ENCODE measurements at places on chromosomes 6 and 20.

GRCh38 chr20:6533351-6533750, 234.1 kb upstream of the BMP2 start:
- no peak for DNase-seq

- DNase-seq: no peak
Observed at GRCh38 chr6:117550618-117551242, 51.6 kb downstream of the GOPC start.

DNA sequence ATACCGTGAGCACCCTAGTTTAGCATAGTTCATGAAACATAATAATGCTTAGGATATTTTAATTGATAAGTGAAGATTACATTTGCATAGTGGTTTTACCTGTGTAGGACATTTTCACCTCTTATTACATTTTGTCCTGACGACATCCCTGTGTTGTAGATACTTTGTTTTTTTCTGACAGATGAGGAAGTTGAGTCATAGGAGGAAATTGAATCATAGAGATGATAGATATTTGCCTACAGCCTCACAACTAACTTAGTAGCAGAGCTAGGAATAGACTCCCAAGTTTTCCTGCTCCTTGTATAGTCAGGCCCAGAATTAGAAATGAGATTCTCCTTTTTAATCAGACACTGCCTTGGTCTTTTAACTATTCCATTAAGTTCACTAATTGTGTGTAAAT, 100.5 kb upstream of the SUPT3H start:
- no peak for DNase-seq

DNA sequence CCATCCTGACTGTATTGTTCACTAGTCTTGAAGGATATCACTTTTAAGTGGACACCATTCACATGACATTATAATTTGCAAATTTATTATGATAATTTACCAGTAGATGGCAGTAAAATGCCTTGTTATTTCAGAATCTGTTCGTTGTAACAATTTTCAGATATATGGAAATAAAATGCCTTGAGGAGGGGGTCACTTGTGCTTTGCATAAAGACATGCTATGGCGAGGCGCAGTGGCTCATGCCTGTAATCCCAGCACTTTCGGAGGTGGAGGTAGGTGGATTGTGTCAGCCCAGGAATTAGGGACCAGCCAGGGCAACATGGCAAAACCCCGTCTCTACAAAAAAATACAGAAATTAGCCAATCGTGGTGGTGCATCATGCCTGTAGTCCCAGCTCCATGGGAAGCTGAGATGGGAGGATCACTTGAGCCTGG, 9.0 kb upstream of the NCOA6 start:
- no peak for DNase-seq

DNA sequence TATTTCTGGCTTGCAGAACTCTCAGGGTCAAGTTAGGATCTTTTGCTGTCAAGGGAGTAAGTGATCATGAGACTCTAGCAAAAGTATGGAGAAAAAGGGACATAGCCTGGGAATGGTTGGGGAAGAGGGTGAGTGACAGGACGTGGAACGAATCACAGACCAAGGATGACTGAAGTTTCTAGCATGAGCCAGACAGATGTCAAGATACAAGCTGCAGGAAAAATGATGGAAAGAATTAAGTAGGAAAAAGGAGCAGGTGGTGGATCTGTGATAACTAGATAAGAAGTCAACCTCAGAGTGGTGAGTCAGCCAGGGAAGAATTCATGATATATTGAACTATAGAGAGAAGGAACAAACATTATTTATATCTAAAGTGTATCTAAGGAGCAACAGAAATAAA, 159.8 kb upstream of the SYNDIG1 start:
- no peak for DNase-seq

- peak; percentile 36 for DNase-seq
Observed at GRCh38 chr6:38209371-38210260, 390.1 kb downstream of the ZFAND3 start.

DNA sequence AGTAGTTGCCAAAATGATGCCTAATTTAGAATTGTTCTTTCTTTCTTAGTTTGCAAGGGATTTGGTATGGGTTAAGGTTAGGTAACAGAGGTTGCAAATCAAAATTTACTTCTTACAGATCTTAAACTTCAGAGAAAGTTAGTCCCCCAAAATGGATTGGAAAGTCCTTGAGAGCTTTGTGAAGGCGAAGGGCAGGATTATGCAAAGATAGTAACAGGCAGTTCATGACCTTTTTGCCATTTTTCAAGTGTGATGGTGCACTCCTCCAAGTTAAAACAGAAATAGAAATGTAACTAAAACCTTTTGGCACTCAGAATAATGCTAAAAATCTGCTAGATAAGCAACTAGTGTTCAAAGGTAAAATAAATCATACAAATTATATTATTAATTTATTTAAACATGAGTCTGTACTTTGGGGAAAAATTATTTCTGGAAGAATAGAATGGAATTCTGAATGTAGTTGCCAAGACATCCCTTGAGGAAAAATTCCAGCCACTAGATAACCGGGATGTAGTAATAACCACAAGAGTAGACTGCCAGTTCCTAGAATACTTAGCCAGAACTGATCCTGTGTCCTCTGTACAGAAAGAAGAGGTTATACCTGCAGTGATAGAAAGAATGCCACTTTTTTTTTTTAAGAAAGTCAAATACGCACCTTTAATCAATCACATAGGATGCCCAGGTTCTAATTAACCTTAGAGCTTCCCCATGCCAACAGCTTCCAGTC, 31.8 kb upstream of the DAAM2 start:
- no peak for DNase-seq

- DNase-seq: no peak
Observed at GRCh38 chr6:106397431-106397830, 36.9 kb downstream of the CRYBG1 start.

DNA sequence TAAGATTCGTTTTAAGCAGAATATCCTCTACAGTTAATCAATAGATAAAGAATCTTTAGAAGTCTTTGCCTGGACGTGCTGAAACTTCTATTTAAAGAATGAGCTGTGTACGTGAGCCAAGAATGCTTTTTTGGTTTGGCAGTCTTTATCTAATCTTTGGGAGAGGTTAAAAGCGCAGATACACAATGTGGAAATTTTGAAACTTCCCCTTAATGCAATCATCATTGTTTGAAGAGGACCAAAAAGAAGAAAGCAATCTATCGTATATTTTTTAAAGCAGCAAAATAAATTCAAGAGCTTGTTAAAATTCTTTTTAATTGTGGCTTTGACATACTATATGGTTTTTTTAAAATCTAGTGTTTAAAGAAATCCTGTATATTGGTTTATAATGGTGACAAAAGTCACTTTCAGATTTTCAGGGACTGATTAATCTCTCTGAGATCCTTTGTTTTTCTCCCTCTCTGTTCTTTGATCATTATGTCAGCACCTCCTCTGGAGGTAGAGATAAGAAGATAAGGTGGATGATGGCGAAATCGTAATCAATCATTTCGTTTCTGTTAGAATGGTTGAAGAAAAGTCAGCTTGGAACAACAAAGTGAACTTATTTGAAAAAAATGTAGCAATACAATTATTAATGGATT, 92.1 kb upstream of the FAM184A start:
- DNase-seq: no peak

DNA sequence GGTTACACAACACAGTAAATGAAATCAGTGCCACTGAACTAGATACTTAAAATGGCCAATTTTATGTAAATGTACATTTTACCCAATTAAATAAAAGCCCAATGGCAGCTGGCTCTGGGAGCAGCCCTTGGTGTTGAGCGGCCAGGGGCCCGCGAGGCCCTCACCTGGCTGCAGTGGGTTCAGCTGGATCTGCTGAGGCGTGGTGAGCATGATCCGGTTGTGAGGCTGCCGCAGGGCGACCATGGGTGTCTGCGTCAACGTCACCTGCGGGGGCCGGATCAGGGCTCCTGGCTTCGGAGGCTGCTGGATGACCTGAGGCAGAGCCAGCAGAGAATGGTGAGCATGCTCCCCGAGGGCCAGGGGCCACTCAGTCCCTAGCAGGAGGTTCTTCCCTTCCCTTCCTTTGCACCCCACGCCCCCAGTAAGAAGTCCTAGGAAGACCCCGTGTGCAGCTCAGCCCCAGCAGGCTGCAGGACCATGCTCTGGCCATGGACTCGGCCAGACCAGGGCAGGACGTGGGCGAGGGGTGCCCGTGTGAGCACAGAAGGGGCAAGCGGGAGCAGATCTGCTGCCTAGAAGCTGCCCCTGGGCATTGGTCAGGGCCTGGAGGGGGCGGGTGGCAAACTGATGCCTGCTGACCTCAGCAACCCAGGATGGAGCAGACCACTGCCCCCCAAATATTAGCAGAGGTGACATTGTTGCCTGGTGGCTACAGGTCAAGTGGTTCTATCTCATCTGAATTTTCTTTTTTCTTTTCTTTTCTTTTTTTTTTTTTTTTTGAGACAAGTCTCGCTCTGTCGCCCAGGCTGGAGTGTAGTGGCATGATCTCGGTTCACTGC, 61.9 kb downstream of the TAF4 start:
- no peak for DNase-seq

DNA sequence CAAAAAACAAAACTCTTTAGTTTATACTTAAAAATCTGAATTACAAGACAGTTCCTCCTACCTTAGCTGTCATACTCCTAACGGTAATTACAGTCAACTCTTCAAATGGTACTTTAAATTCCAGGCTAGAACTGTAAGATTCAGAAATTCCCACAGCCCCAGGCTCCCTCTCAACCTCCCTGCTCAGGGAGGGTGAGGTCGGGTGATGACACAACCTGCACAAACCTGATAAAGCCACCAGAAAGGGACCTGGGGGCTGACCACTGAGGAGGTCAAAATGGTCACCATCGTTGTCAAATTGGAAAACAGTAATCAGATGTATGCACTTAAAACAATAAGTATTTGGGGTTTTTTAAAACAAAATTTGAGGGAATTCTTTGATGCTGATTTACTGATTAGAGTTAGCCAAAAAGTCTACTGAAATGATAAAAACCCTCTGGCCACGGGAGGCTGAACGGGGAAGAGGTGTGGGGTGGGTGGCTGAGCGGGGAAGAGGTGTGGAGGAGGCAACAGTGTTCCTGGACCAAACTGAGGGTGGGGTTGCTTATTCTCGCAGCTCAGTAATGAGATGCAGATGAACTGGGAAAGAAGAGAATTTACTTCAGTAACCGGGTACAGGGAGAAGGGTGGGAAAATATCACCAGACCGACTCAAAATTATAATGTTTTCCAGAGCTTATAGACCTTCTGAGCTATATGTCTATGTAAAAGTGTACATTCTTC, 52.4 kb downstream of the SLC22A1 start:
- DNase-seq: no peak

DNA sequence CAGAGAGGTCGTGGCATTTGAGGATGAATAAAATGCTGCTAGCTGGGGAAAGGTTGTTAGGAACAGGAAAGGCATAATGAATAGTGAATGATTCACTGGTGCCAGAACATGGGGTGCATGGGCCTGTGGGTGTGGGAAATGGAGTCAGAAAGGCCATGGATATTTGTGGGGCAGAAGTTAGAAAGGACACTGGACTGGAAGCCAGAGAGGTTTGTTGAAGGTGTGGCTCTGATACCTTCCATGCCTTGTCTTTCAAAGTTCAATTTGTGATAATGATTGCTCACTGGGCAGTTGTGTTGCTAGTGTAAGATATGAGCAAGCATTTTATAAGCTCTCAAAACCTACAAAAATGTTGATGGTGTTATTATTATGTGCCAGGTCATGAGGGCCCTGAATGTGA, 32.7 kb downstream of the LRRC1 start:
- DNase-seq: no peak

GRCh38 chr20:44659931-44660330, 8.4 kb upstream of the ADA start:
- no peak for DNase-seq

DNA sequence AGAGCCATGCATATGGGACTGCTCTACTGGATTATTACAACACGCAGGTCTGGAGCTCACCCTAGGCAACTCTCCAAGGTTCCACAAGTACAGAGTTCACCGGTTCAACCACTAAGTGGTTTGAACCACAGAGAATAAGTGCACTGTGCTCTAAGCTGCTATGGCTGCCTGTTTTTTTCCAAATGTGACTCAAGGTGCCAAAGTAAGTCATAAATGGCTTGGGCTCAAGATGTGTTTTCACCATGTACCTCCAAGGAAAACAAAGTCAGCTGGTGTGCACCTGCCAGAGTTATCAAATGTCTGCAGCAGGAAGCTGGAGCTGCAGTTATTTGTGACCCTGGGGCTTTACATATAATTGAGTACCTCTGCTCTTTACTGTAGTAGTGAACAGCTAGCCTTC, 76.7 kb downstream of the PREP start:
- DNase-seq: no peak

DNA sequence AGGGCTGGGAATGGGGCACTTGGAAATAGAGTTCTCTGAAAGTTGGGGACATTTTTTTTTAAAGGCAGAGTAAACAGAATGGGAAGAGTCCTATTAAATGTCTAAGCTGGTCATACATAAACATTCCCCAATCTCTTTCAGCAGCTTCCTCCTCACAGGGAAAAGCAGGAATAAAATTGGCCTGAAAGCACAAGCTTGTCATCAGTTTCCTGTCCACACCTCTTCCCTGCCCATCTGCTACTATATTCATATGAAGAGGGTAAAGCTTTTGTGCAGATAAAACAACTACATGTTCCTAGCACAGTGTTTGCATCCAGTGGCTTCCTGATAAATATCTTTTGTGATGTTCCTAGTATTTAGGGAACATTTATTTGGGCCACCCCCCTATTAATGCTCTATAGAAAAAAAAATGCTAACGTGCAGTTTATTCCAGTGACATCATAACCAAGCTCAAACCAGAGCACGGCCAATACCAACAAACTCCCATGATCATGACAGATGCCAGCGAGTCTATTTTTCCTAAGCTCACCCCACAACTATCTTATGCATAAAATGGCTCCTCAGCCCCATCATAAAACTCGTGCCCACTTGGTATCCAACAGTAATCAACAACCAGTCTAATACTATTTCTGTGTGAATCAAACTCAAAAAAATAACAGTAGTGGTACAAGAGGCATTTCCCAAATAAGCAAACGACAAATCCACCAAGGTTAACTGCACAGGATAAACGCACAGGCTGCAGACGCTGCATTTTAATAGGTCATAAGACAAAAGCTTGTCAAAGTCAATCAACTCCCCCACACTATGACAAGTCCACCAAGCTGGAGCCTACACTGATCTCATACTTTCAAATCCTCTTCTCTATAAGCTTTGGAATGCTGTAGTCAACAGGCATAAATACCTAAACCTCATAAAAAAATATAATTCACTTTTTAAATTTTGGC, 95.3 kb downstream of the EPB41L2 start:
- no peak for DNase-seq

- DNase-seq: no peak
Observed at GRCh38 chr6:35370124-35370741, 27.9 kb downstream of the PPARD start.

DNA sequence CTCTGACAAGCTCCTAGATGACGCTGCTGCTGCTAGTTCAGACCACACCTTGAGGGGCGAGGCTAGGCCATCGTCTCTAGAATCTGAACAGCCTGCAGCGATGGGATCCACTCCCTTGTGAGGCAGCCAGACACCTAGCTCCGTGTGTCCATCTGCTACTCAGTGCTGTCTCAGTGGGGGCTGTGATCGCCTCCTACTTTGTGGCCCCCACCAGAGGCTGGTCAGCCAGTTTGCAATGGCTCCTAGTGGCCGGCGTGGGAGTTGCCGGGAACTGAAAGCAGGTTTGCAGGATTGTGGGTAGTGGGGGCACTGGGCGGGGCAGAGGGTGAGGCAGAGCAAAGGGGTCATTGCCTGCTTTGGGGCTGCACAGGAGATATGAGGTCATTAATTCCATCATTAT, 2.8 kb downstream of the CCN5 start:
- peak; percentile 61 for DNase-seq

Measured in glutamatergic neuron (in vitro differentiated cells).